ENCODE measurements at places on chromosomes 4 and X.

DNA sequence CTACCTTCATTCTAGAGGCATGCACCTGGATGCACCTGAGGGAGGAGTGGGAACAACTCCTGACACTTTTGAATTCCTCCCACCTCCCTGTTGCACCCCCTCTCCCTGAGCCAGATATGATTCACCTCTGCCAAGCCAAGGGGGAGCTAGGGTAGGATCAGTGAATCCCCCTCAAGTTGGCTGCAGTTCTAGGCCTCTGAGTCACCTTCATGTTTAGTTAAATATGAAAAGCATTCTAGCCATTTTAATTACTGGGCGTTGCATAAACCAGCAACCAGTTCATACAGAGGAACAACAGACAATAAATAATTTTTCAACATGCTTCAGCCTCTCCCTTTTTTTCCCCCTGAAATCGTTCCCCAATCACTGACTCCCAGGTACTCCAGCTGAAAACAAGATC, 1440.2 kb downstream of the ADGRL3 start:
- DNase-seq, result no peak

DNA sequence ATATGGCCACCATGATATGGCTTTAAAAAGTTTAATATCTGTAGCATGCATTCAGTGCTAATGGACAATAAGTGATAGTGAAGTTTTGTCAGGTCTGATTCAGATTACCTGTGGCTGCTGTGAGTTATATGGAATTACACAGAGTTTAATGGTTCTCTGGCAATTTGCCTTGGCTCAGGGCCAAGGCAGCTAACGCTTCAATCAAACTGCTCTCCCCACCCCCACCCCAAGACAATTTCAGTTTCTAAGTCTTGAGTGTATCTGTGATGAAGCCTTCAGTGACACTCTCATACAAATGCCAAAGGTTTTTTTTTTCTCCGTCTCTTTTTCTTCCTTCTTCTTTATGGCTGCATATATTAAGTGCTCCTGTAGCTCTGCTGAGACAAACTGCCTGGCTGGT, 106.6 kb downstream of the SHROOM4 start:
- no peak for DNase-seq

DNA sequence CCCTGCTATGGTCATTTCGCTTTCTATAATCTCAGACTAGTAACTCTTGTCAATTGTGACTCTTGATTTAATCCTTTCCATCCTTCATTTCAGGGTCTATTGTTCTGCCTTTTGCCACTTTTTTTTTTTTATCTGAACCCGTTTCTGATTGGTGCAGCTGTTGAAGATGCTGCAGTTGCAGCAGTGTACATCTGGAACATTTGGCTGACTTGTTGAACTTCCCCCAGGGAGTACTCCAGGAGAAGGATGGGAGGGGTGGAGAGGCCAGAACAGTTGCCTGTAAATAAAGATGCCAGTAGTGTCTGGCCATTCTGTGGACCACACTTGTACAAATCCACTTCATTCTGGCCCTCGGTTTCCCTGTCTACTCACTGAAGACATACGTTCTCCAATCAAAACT, 1.0 kb upstream of the EDA start:
- no peak for DNase-seq

DNA sequence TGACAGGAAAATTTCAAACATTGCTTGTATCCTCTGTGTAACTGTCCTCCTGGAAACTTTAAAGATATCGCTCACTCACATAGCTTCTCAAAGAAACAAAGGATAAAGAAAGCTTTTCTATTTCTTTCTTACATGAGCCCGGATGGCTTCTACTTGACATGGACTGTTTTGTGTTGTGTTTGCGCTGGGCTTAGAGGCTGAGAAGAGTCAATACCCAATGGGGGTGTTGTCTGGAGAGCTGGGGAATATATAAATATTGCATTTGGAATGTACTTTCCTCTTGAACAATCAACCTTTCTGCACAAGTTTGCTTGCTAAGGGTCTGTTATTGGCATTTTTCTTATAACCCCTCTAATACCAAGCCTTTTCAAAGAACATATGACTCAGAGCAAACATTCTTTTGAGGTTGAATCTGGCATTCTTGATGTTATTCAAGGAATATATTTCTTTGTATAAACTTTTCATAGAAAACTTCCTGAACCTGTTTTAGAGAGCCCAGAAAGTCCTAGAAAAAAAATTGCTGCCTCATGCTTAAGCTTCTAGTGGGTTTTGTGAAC, 331.9 kb downstream of the PACRGL start:
- no peak for DNase-seq

DNA sequence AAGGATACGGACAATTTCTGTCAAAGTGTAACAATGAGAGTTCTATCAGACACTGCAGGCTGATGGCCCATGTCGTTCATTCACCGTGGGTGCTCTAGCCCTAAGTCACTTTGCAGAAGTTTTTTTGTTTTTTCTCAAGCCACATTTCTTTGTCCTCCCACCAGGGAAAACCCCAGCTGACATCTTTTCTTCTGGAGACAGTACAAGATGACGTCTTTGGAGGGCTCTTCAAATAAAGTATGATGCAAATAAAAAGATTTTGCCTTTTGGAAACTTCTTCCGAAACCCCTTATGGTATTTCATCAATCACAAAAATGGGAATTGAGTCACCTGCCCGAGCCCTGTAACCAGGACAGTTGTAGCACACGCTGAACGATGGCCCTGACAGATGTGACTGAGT, 73.2 kb downstream of the TRAPPC11 start:
- no peak for DNase-seq

DNA sequence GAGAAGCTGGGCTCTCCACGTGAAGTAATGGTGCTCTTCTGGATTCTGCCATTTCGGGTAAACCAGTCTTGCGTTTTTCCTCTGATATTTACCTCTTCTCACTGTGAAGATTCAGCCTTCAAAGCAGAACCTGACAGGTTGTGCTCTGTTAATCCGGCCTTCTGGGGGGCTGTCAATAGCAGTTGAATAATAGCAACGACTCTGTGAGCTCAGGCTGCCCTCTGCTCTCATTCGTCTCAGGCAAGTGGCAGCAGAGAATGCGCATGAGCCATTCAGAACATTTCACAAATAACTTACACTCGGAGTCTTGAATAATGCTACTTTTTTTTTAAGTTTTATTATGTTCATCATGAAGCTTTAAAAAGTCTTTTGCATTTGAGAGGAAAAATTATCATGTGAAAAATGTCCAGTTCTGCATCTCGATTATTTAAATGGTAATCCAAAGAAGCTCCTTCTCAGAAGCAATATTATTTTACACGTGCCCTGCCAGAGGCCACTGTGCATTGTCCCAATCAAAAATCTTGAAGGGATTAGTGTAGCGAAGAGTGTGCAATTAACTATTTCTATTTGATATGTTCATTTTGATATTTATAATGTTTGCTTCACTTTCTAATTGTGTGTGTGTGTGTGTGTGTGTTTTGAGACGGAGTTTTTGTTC, 354.2 kb upstream of the FAT1 start:
- no peak for DNase-seq

DNA sequence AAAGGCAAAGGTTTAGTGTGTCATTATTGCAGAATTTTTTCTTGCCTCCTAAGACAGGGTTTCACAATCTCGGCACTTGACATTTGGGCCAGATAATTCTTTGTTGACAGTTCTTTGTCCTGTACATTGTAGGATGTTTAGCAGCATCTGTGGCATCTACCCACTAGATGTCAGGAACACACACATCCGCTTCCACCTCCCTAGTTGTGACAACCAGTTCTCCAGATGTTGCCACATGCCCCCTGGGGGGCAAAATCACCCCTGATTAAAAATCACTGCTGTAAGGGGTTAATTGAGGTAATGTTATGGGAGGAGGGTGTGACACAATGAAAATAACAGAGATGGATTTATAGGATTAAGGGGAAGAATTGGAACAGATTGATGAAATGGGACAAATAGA, 75.3 kb downstream of the HMGB2 start:
- no peak for DNase-seq

GRCh38 chrX:57368158-57368557, 81.7 kb downstream of the FAAH2 start:
- no peak for DNase-seq

DNA sequence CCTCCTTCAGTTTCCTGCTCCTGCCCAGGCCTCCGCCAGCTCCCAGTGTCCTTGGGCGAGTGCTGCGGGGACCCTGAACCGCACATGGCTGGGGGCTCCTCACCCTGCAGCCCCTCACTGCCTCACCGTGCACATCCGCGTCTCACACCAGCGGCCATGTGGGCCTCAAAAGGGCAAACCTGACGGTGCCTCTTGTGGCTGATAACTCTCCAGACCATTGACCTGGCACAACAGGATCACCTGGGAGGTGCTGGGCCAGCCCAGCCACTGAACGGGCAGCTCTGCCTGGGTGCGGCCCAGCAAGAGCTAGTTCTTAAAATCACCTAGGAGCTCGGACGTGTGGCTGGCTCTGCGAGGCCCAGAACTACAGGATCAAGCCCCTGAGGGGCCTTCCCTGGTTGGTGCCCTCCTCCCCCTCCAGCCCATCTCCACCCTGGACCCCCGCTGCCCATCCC, 4.1 kb upstream of the S100P start:
- no peak for DNase-seq

DNA sequence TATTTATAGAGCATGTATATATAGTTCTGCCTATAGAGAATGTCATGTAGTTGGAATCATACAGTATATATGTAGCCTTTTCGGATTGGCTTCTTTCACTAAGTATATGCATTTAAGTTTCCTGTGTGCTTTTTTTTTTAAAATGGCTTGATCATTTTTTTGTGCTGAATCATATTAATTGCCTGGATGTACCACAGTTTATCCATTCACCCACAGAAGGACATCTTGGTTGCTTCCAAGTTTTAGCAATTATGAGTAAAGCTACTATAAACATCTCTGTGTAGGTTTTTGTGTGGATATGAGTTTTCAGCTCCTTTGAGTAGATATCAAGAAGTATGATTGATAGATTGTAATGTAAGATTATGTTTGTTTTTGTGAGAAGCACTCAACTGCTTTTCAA, 23.8 kb downstream of the PTTG2 start:
- no peak for DNase-seq

- DNase-seq, result no peak
These were observed at the start of gene FAAH2 for GRCh38 chrX:57286507-57287251. Gene FAAH2 (plus strand): TSS chrX:57286706. CDS start chrX:57286826, 120 bp downstream.

GRCh38 chrX:9317176-9317575, 147.7 kb upstream of the TBL1X start:
- DNase-seq, result no peak

DNA sequence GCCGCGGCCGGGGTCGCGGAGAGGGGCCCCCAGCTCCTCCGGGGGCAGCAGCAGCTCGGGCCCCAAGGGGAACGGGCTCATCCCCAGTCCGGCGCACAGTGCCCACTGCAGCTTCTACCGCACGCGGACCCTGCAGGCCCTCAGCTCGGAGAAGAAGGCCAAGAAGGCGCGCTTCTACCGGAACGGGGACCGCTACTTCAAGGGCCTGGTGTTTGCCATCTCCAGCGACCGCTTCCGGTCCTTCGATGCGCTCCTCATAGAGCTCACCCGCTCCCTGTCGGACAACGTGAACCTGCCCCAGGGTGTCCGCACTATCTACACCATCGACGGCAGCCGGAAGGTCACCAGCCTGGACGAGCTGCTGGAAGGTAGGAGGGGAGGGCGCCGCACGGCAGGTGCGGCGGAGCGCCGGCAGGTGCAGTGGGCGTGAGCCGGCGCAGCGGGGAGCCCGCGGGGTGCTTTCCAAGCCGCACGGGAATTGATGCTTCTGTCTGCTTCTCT, 886 bp downstream of the DCLK2 start:
- peak; percentile 65 for DNase-seq

DNA sequence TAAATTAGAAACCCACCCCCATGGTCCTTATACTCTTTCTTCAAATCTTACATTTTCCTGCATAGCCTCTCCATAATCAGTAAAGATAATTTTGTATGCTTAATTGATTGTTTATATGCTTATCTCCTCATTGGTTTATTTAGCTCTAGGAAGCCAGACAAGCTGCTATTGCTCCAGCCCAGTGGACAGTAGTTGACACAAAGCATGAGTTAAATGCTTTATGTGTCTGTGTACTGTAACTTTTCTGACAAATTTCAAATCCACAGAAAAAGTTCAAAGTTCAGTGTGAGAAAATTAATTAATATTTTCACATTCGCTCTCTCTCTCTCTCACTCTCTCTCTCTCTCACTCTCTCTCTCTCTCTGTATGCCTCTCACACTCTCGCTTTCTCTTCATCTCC, 181.7 kb downstream of the GABRB1 start:
- DNase-seq, result no peak

GRCh38 chr4:137180349-137180748, 351.9 kb downstream of the PCDH18 start:
- DNase-seq, result no peak

GRCh38 chr4:173564461-173564860, 34.4 kb upstream of the HAND2 start:
- DNase-seq, result no peak

DNA sequence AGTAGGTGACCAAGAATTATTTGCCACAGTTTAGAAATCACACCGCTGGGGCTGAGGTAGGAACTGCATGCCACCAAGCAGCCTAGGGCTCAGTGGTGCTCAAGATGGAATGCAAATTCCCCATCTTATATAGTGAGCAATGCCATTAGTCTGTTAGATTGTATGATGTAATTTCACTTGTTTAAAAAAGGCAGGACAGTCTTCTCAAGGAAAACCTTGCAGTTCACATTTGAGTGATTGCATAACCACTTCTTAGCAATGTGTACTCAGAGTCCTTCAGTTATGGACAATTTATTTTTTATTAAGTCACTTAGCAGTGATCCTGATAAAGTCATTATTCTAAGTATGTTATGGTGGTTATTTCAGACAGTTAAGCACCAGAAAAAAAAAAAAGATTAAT, 142.9 kb upstream of the SFRP2 start:
- DNase-seq, result no peak

- no peak for DNase-seq
These were observed 134.5 kb upstream of the SPRY1 start for GRCh38 chr4:123262080-123262479.

GRCh38 chr4:47160095-47160494, 128.7 kb downstream of the GABRB1 start:
- DNase-seq, result no peak

DNA sequence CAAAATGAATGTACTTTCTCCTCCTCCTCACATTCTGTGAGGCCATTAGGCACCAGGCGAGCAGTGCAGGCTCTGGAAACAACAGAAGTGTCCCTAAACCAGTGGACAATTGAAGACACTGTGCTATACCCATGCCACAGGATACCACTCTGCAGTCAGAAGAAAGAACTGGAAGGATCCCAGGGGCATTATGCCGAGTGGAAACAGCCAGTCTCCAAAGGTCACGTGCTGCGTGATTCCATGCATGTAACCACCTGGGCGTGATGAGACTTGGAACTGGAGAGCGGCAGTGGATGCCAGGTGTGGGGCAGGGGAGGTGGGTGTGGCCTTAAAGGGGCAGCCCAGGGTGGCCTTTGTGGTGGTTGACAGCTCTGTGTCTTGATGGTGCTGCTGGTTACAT, 139.4 kb downstream of the EVC2 start:
- no peak for DNase-seq

DNA sequence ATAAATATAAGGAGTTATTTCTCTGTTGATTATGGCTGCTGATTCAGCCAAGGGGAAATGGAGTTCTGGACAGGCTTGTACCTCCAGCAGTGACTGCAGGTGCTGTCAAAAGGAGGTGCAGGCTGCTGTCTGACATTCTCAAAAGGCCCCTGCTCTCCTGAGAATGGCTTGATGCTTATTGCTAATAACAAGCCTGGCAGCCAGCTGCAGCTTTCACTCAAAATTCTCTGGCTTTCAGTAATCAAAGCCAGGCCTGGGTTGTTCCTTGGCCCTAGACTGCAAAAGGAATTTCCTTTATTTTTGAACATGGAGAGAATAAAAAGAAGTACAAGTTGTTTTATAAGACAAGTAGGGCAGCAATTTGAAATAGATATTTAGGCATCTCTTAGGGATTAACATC, 575.9 kb downstream of the MID1IP1 start:
- no peak for DNase-seq
